ENCODE measurements at places on chromosomes 3 and 15.

GRCh38 chr15:85456798-85457197, 76.4 kb downstream of the AKAP13 start:
- DNase-seq, result no peak

GRCh38 chr15:43105077-43105736, 631 bp downstream of the UBR1 start:
- peak; percentile 9 for DNase-seq

- DNase-seq, result peak; percentile 29
These were observed 48.7 kb downstream of the NMNAT3 start for GRCh38 chr3:139629033-139629432.

- DNase-seq, result no peak
These were observed 143.0 kb downstream of the SQOR start for GRCh38 chr15:45777781-45778180.

- peak; percentile 98 for DNase-seq
These were observed 96.8 kb downstream of the DUT start for GRCh38 chr15:48427960-48428547.

- no peak for DNase-seq
These were observed 211.4 kb downstream of the RPLP1 start for GRCh38 chr15:69663982-69664381.

- DNase-seq, result no peak
These were observed 746.3 kb downstream of the FHIT start for GRCh38 chr3:60504827-60505457.

- DNase-seq, result no peak
These were observed 4.5 kb upstream of the MASP1 start for GRCh38 chr3:187296058-187296457.

- DNase-seq, result peak; percentile 69
These were observed 10.2 kb downstream of the MRPS22 start for GRCh38 chr3:139353920-139354556.

DNA sequence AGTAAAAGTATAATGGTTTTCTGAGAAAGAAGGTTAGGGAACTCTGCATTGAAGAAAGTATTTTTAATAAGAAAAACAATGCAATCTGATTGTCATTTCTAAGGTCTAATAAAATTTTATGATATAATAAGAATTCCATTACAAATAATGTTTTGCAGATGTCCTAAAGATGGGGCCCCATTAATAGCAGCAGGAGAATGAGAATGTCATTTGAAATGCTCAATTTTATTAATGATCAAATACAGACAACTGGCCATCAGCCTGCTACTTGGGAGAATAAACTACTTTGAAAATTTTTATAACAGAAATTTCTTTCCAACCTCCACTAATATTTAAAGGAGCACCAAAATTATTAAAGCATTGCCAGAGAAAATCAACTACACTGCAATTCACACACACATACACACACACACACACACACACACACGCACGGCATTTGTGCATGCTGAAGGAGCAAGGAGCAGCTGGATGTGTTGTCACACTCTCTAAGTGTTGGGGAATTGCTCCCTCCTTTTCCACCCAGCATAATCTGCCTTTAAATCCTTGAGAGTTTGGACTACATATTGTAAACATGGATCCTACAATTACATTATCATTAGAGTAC, 109.5 kb downstream of the THRB start:
- no peak for DNase-seq

DNA sequence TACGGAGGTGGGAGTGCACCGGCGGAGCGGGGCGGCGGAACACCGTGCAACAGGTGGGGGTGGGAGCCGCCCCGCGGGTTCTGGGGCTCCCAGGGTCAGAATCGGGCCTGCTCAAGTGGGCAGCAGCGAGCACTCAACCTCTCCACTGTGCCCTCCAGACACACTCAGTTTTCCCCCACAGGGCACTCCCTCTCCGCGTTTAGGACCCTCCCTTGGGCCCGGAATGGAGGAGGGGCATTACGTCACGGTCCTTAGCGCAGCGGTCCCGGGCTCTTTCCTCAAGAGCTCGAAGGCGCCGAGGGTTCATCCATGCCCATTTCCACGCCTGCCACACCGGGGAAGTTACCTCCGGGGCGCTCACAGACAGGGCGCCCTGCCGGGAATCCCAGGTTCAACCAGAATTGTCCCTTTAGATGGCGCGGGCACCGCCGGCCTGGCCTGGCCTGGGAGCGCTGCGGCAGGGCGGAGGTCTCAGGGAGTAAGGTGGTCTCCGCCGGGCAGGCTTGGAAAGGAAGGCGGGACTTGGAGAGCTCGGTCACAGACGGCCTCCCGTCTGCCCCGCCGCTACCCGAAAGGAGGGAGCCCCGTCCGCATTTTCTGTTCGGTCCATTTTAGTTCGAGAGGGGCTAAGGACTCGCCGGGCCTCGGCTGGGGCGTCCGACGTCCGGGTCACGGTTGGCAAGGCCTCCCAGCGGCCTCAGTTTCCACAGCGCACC, 5.1 kb downstream of the RNU6-1 start:
- no peak for DNase-seq

- no peak for DNase-seq
These were observed 6.7 kb downstream of the C3orf22 start for GRCh38 chr3:126551839-126552687.

DNA sequence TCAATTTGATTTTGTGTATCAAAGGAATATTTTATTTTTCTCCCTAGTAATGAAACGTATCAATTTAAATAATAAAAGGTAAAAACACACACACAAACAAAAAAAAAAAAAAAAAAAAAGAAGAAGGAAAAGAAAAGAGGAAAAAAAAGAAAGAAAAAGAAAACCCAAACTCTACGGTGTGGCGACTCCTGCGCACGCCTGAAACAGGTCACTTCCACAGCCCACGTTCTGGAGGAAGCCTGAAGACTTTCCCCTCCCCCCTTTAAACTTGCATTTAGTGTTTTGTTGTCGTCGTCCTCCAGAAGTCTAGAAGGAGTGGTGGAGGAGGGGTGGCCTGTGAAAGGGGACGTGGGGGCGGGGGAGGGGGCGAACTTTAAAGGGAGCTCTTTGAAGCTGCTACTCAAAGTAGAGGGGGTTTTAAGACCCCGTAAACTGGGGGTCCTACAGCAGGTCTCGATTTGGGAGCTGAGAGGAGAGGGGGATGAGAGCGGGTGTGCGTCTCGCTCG, 2.3 kb upstream of the TLE3 start:
- DNase-seq, result no peak

DNA sequence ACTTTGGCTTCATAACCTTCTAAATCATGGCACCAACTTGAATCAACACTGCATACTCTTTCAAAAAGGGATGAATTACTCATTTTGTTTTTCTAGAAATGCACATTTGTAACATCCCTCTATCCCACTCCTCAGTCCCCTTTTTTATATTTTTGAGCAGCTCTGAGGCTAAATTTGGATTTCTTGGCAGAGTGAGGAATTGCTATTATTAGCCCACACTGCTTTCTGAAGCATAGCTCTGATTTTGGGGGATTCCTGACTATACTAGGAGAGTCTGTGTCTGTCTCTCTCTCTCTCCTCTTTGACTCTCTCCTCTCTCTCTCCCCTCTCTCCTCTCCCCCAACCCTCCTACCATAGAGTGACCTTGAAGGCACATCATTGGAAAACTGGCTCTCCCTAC, 76.6 kb downstream of the RBPMS2 start:
- no peak for DNase-seq

GRCh38 chr3:128195369-128195768, 42.1 kb downstream of the EEFSEC start:
- DNase-seq, result no peak

DNA sequence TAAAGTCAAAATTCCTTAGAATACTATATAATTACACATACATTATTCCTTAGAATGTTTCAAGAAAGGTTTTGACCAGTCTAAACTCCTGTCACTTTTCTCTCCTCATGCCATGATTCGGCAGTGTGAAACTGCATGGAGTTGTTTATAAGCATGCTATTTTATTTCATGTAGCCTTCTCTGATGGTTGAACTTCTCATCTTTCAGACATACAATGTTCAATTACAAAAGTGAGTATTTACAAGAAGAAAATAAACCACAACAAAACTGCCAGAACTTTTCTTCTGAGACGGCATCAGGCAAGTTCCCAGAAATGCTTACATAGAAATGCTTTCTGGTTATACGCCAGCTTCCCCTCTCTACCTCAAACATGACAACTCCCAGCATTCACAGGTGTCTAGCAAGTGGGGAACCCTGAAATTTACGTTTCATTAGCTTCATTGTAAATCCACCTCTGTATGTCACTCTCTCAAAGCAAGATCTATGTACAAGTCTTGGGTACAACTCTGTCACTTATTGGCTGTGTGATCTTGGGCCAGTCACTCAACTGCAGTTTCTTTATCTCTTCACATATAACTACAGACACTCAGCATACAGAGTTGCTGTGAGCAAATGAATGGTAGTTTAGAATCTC, 42.7 kb downstream of the HDGFL3 start:
- DNase-seq, result no peak

- DNase-seq, result peak; percentile 64
These were observed 39.5 kb downstream of the SLC6A6 start for GRCh38 chr3:14441920-14442300.

GRCh38 chr3:14397531-14397930, 4.9 kb upstream of the SLC6A6 start:
- DNase-seq, result no peak

GRCh38 chr3:170207717-170208116, 14.5 kb upstream of the PRKCI start:
- no peak for DNase-seq

GRCh38 chr3:20904671-20905070, 718.7 kb upstream of the SGO1 start:
- no peak for DNase-seq

- no peak for DNase-seq
These were observed 86.5 kb upstream of the FAM98B start for GRCh38 chr15:38367476-38367875.

DNA sequence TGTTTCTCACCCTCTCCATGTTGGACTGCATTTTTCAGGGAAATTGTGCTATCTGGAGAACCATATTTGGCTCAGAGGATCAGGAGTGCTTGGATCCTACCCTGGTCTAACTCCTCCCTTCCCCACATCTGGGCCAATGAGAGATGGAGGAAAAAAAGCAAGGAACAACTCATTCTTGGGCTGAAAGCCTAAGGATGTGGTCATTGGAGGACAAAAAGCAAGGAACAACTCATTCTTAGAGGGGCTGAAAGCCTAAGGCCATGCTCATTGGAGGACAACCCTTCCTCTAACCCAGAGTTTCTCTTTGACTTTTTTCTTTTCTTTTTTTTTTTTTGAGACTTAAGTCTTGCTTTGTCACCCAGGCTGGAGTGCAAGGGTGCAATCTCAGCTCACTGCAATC, 48.6 kb upstream of the CHRNB4 start:
- DNase-seq, result no peak

DNA sequence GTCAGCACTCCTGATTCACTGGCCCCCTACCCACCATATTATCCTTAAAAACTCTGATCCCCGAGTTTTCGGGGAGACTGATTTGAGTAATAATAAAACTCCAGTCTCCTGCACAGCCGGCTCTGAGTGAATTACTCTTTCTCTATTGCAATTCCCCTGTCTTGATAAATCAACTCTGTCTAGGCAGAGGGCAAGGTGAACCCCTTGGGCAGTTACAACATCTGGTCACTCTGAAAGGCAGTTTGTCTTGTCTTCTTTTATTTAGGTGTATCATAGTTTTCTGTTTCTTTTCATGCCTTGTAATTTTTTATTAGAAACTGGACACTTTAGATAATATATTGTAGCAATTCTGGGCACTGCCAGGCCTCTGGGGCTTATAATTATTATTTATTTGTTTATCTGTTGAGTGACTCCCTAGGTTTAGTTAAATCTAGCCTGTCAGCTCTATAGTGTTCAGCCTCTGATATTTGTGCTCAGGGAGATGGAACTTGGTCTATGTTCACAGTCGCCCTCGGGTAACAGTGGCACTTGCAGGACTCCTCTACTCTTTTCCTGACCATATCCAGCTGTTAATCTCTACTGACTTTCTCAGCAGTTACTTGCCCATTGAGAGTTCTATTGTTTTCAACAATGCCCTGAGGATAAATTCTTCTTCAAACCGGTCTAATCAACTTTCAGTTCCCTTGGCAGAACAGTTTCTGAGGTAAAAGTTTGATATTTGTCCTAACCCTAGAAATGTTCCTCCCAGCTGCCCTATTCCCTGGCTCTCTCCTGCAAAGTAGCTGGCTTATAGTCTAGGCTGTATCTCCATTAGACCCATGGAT, 15.5 kb upstream of the PLAAT1 start:
- DNase-seq, result no peak

DNA sequence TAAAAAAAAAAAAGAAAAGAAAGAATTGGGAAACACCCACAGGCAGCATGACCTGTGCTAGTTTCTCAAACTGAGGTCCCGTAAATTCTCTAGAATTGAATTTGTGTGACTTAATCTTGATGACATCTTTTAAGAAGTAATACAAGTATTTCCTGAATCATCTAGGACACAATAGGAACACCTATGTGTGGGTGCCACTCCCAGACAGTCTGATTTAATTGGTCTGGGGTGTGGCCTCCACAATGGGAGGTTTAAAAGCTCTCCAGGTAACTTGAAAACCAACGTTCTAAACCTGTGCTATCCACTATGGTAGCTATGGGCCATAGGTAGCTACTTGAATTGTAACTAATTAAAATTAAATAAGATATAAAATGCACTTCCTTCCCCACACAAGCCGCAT, 28.1 kb downstream of the CFAP92 start:
- DNase-seq, result no peak

GRCh38 chr3:48125013-48125705, 63.1 kb downstream of the CDC25A start:
- DNase-seq, result no peak

DNA sequence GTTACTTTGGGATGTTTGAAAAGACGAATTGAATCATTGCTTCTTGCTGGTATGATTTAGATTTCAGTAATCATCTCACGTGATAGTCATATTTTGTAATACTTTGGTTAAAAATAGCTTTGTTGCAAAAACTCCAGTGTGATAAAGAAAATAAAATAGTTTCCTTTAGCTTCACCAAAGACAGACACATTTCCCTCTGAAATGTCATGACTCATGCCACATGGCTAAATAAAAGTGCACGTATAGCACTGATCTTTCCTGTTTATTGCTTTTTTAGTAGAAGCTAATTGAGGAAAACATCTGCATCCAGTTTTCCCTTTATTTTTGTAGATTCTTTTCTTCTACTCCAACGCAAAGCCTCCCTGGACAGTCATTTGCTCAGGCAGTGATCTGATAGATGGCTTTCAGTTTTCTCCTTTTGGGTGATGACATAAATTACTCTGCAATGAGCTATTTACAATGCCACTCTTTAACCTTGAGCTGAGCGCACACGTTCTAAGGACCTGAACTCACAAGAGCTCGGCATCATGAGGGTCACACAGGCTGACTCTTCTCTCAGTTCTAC, 84.9 kb downstream of the ARNT2 start:
- DNase-seq, result peak; percentile 85

DNA sequence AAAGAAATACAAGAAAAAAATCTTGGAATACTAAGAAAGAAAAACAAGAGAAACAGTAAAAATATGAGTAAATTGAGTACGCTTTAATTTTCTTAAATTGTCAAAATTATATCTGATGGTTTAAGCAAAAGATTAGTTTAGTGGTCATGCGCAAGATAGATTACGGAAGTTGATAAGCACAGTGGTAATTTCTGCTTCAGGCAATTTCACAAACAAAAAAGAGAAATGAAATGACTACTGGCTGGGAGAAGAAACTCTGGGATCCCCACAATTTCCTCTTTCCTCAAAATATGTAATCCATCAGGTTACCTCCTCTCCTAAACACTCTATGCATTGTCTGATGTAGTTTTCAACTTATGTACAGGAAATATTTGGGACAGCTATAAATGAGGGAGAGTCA, 9.0 kb downstream of the MYD88 start:
- no peak for DNase-seq

- no peak for DNase-seq
These were observed 117.1 kb downstream of the RAB11A start for GRCh38 chr15:65986416-65986815.

GRCh38 chr15:38698254-38698653, 133.6 kb upstream of the RASGRP1 start:
- no peak for DNase-seq

GRCh38 chr3:112811917-112812660, 34.6 kb downstream of the CD200R1L start:
- no peak for DNase-seq

All from RPMI7951 (cell line).